HTR-8/SVneo (cell line): ENCODE measurements at places on chromosomes 5 and 9.

GRCh38 chr5:120683580-120683979, 219.5 kb downstream of the PRR16 start:
- DNase-seq = no peak

DNA sequence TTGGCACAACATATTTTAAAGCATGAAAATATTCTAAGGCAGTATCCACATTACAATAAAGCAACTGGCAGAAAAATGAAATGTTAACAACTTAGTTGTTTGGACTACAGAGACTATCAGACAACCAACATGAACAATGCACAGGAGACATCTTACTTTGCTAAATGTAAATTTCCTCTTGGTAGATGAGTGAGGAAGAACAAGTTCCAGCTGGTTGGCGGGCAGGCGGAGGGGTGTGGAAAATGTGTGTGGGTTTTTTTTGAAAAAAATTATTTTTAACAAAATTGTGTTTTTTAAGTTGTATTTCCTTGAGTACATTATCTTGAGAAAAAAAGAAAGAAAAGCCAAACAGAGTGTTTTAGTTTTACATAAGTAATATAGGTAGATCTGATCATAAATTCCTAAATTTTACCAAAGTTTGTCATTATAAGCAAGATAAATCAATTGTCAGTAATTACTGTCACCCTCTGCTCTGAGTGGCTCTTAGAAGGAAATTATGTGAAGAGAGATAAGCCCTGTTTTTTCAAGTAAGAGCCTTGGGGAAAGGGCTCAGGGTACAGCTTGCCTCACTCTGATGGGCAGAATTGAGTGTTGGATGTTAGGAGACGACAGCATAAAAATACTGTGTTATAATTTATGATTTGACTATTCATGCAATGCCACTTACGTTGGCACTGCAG, 42.5 kb downstream of the TMEM167A start:
- DNase-seq = no peak

DNA sequence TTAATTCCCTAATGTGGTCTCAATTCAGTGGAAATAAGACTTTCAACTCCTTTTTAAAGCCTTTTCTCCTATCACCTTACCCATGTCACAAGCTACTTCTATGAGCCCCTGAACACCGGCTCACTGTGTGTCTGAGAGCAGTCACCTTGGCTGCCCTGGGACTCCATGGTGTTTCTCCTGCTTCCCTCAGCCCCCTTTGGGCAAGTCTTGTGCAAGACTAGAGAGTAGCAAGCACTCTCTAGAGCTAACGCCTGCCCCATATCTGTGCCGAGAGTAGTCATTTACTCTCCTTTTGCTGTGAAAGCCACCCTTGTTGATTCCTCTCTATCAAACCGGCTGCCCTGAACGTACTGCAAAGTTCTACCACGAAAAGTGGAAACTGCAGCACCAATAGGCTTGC, 77.9 kb upstream of the DAB2 start:
- no peak for DNase-seq

- no peak for DNase-seq
These were observed 30.0 kb downstream of the TGFBR1 start for GRCh38 chr9:99134893-99135341.

GRCh38 chr5:169098331-169099121, 202.4 kb downstream of the SLIT3 start:
- DNase-seq = no peak
